ENCODE measurements at places on chromosomes 7 and 10. TPM values are rescaled to one million over a fixed set of nuclear protein-coding genes. Genes with fewer than 3 reads are reported as not detected.

- no peaks in the 10 kb centered on the region for H3K4me1 ChIP-seq
- no peaks in the 10 kb centered on the region for H3K36me3 ChIP-seq
- peak; percentile 79 for DNase-seq
- no peaks in the 10 kb centered on the region for H3K27me3 ChIP-seq
- H3K4me3 ChIP-seq = no peak overlapping the region
- no peak overlapping the region for H3K27ac ChIP-seq
Observed at GRCh38 chr7:73606801-73607691, 17.3 kb downstream of the MLXIPL start.

- H3K27me3 ChIP-seq = no peaks in the 10 kb centered on the region
- no peak overlapping the region for H3K4me3 ChIP-seq
- H3K4me1 ChIP-seq = no peaks in the 10 kb centered on the region
- peak; percentile 88 for DNase-seq
- no peak overlapping the region for H3K27ac ChIP-seq
- no peaks in the 10 kb centered on the region for H3K36me3 ChIP-seq
Observed at GRCh38 chr7:142535123-142535779, 214.0 kb upstream of the PRSS1 start.

DNA sequence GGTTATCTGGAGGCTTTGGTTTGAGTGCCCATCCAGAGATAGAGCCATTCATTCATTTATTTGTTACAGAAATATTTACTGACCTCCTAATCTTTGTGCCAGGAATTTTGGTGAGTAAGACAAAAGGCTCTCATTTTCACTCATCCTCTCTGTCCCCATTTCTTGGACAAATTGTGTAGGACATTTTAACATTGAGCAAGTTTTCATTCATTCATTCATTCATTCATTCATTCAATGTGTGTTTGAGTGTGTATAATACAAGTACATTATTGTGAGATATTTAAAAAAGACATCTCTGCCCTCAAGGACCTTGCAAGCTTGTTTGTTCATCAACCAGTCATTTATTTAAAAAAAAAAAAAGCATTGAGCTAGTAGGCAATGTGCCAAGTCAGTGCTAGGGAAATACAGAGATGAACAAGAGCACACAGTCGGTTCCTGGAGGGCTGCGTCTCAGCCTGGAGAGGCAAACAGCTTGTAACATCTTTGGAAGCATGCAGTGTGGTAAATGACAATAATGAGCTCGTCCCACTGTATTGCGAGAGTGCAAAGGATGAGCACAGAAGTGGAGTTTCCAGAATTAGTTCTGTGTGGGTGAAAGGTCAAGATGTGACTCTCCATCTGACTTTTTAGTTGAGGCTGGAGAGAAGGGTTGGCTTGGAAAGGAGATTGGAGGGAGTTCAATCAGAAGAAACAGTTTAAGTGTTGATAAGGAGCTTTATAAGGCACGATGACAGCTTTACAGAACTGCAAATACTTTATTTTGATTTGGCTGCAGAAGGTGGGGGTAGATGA, 50.5 kb upstream of the HBP1 start:
- H3K27me3 ChIP-seq = no peaks in the 10 kb centered on the region
- DNase-seq = peak; percentile 23
- H3K4me1 ChIP-seq = peaks cover 29% of the 10 kb centered on the region
- no peaks in the 10 kb centered on the region for H3K36me3 ChIP-seq

DNA sequence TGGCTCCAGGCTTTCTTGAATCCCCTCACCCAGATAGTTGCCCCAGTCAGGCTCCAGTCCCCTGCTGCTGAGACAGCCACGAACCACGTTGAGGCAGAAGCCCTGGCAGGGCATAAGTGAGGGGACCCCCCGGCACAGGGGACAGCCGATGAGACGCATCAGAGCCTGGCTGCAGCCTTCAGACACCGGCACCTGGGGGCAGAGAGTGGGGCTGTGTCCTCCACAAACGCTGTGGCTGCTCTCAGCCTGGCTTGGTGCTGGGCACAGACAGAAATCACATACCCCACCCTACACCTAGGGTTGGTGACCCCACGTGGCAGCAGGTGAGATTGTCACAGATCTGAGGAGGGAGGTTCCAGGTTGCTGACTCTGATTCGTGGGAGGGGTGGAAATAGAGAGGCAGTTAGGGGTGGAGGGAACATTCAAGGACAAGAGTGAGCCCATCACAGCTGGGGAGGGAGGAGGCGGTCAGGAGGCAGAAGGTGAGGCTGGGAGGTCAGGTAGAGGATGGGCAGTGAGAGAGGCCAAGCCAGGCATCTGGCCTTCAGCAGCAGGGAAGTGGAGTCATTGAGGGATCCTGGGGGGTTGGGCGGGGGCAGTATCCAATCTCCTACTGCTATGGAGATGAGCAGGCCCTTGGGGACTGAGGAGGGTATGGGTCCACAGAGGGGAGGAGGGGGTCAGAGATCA, 3.2 kb downstream of the GPC2 start:
- no peak overlapping the region for H3K4me3 ChIP-seq
- no peak for DNase-seq
- no peaks in the 10 kb centered on the region for H3K36me3 ChIP-seq
- no peak overlapping the region for H3K27ac ChIP-seq

- no peaks in the 10 kb centered on the region for H3K4me1 ChIP-seq
- DNase-seq = peak; percentile 27
- H3K27me3 ChIP-seq = no peaks in the 10 kb centered on the region
- no peak overlapping the region for H3K27ac ChIP-seq
Observed at GRCh38 chr7:5584096-5584495, 160.5 kb upstream of the TNRC18 start.

DNA sequence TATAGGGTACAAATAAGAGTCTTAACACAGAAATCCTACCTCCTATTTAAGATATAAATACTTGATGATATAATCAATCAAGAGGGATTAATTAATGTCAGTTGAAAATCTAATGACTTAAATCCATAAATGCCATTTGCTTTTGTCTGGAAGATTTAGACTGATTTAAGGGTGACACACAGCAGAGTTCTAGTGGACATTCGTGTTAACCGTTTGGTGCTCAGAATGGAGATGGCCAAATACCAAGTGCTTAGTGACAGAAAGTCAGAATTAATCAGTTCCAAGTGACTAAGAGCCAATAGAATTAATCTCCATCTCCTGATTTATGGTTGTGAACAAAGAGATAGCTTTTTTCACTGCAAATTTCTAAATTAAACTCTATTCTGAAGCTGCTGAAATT, 36.2 kb downstream of the NAMPT start:
- no peaks in the 10 kb centered on the region for H3K27me3 ChIP-seq
- no peak overlapping the region for H3K27ac ChIP-seq
- no peaks in the 10 kb centered on the region for H3K4me1 ChIP-seq

DNA sequence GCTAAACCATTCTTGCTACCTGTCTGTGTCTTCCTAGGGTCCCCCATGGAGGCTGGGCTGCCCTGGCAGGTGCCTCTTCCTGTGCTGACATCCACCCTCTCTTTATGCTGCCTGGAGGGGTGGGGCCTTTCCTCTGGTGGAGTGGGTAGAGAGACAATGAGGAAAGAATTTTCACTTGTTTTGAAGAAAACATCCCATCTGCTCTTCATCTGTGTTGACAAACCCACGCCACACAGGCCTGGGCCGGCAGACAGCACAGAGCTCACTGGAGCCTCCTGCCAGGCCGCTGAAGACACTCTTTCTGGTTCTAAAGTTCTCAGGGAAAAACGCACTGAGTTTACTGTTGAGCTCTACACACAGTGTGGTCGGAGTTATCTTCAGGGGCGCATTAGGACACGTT, 328.2 kb downstream of the GLRX3 start:
- H3K4me1 ChIP-seq = no peaks in the 10 kb centered on the region
- H3K27ac ChIP-seq = no peak overlapping the region
- no peak for DNase-seq
- no peak overlapping the region for H3K4me3 ChIP-seq

GRCh38 chr7:93877742-93878141, 12.8 kb downstream of the TFPI2 start:
- H3K4me3 ChIP-seq = no peak overlapping the region
- H3K4me1 ChIP-seq = no peaks in the 10 kb centered on the region
- no peak for DNase-seq
- no peak overlapping the region for H3K27ac ChIP-seq

DNA sequence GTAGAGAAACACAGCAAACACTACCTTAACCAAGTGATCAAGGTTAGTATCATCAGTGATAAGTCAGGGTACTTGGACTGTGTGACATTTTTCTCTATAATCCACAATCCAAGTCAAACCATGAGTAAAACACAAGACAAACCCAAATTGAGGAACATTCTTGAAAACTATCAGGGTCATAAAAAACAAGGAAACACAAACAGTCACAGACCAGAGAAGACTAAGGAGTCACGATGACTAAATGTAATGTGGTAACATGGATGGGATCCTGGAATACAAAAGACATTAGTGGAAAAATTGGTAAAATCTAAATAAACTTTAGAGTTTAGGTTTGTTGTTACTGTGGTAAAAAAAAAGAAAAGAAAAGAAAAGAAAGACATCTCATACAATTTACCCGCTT, 103.8 kb downstream of the ARMH3 start:
- H3K27ac ChIP-seq = no peak overlapping the region
- DNase-seq = no peak
- peaks cover 3% of the 10 kb centered on the region for H3K36me3 ChIP-seq
- H3K4me3 ChIP-seq = no peak overlapping the region
- no peaks in the 10 kb centered on the region for H3K27me3 ChIP-seq

DNA sequence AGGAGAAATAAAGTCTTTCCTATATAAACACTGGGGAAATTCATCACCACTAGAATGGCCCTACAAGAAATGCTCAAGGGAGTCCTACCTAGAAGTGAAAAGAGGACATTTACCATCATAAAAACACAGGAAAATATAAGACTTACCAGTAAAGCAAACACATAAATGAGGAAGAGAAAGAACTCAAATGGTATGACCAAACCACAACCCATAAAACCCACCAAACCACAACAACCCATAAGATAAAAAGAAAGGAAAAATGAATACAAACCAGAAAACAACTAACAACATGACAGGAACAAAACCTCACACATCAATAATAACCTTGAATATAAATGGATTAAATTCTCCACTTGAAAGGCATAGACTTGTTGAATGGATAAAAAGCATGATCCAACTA, 71.9 kb upstream of the DIP2C start:
- no peak overlapping the region for H3K27ac ChIP-seq
- no peaks in the 10 kb centered on the region for H3K27me3 ChIP-seq
- no peaks in the 10 kb centered on the region for H3K36me3 ChIP-seq
- H3K4me3 ChIP-seq = no peak overlapping the region
- no peak for DNase-seq

DNA sequence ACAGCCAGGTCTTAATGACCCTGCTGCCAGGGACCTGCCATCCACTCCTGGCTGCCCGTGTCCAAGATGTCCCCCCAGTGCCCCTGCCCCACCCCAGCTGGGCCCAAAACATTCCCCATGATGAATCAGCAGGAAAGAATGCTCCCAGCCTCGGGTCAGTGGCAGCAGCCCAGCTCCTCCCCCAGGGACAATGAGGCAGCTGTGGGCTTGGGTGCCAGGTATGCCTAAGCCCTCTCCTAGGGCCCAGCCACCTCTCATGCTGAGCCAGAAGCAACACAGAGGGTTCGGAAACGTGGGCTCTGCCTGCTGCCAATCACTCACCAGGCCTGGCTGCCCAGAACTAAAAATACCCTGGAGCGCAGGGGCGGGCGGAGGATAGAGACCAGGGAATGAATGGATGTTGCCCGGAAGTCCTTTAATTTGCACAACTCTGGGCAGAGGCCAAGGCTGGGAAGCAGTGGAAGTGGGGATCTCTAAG, 1.5 kb upstream of the LOXL4 start:
- H3K27ac ChIP-seq = peak overlapping the region; percentile 57
- no peaks in the 10 kb centered on the region for H3K36me3 ChIP-seq
- H3K4me3 ChIP-seq = no peak overlapping the region

DNA sequence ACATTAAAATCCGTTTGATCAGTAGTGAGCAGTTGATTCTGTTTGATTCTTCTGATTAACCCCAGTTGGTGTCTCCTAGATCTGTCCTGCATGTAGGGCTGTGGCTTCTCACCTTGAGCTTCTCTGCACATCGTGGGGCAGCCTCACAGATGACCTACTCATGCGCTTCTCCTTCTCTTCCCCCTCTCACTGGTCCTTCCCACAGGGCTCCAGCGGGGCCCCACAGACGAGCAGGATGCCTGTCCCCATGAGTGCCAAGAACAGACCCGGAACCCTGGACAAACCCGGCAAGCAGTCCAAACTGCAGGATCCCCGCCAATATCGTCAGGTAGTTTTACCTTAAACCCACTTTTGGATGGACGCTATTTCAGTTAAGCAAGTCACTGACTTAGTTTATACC, 178.9 kb downstream of the ARHGAP21 start:
- H3K36me3 ChIP-seq = peaks cover 3% of the 10 kb centered on the region
- H3K27ac ChIP-seq = no peak overlapping the region
- no peak for DNase-seq

DNA sequence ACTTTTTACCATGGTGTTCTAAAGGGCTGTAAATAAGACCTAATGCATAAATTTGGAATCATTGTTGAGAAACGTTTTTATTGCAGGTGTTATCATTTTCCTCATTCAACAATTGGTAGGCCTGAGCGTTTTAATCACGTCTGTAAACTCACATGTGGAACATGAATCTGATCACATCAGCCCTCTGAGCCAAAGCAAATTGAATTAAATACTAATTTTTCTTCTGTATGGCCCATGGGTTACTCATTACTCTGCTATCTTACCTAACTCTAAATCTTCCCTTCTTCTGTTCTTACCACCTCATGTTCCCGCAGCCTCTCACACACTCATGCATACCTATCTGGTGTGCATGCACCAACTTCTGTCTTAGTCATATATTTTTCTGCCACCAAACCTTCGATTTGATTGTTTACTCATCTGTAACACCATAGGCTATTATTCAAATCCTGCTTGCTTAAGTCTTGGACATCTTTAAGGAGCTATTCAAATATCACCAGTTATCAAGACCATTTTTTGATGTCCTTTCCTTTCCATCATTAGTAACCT, 82.3 kb downstream of the NXPH1 start:
- no peak for DNase-seq
- H3K4me1 ChIP-seq = no peaks in the 10 kb centered on the region
- H3K36me3 ChIP-seq = no peaks in the 10 kb centered on the region

GRCh38 chr10:24432478-24433416, 223.8 kb downstream of the KIAA1217 start:
- no peak overlapping the region for H3K4me3 ChIP-seq
- no peaks in the 10 kb centered on the region for H3K27me3 ChIP-seq
- H3K27ac ChIP-seq = no peak overlapping the region

The ADK gene
- 24.8 TPM for total RNA-seq

The HECW1 gene
- total RNA-seq = 0.39 TPM

The MNX1 gene
- 0.77 TPM for total RNA-seq

The PHYHIPL gene
- 0.21 TPM for total RNA-seq

The WBP1L gene
- 40.6 TPM for total RNA-seq

The UPK3B gene
- total RNA-seq = 0.88 TPM

The CNPY1 gene
- not detected for total RNA-seq

The CDHR1 gene
- total RNA-seq = 0.12 TPM

The LIPJ gene
- total RNA-seq = not detected

The BRAF gene
- 34.8 TPM for total RNA-seq

The TMEM196 gene
- not detected for total RNA-seq
